ENCODE measurements at places on chromosomes 6 and 20. TPM values are rescaled to one million over a fixed set of nuclear protein-coding genes. Genes with fewer than 3 reads are reported as not detected.
A peak's percentile ranks its signal among the peaks of the same experiment; 100 is the strongest.

DNA sequence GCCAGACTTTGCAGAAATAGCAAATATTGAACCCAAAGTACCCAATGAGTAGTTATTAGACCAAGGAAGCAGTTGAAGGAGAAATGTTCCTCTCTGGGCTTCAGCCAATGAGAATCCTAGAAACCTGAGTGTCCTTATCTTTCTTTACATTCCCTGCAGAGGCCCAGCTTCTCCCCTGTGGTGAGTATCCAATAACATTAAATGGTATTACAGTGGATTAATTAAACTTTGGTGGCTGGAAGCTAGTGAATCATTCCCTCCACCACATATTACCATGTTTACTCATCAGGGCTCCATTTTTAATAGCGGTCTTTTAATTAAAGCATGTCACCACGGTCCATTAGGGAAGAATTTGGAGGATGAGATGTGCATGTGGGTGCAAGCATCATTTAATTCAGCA lies 74.0 kb downstream of the UNC5CL start:
- H3K4me1 ChIP-seq: no peaks in the 10 kb centered on the region
- no peaks in the 10 kb centered on the region for H3K27me3 ChIP-seq
- DNase-seq: peak; percentile 34
- H3K27ac ChIP-seq: no peak overlapping the region
- no peak overlapping the region for H3K4me3 ChIP-seq
- no peaks in the 10 kb centered on the region for H3K36me3 ChIP-seq

- no peaks in the 10 kb centered on the region for H3K36me3 ChIP-seq
- H3K4me3 ChIP-seq: no peak overlapping the region
- H3K27ac ChIP-seq: no peak overlapping the region
- H3K4me1 ChIP-seq: no peaks in the 10 kb centered on the region
Measured at GRCh38 chr6:117373211-117373813, 52.4 kb downstream of the ROS1 start.

PPIL4 gene
- total RNA-seq: 29.9 TPM

SSTR4 gene
- not detected for total RNA-seq
